ENCODE measurements at places on chromosomes 2 and 18.

GRCh38 chr2:47093626-47094025 lies 61.5 kb downstream of the STPG4 start:
- no peak for DNase-seq

- DNase-seq = no peak
Measured at GRCh38 chr2:1011006-1011405, 60.4 kb downstream of the SNTG2 start.

DNA sequence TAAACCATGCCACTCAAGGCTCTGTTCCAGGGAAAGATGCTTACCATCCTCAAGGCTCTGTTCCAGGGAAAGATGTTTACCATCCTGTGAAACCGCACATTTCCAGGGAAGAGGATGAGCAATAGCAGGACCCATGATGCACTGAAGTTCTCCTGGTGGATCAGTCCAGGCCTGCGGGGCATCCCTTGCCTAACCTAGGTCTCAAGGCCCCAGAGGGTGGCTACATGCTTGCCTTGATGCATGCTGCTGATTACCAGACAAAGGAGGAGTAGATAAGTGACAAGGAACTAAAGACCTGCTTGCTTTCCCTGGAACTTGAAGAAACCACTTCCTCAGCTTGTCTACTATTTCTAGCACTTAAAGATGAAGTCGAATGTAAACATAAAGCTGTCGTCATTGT lies 111.0 kb upstream of the LINC00305 start:
- no peak for DNase-seq

- no peak for DNase-seq
Measured at GRCh38 chr2:119943058-119943457, 69.8 kb upstream of the EPB41L5 start.

DNA sequence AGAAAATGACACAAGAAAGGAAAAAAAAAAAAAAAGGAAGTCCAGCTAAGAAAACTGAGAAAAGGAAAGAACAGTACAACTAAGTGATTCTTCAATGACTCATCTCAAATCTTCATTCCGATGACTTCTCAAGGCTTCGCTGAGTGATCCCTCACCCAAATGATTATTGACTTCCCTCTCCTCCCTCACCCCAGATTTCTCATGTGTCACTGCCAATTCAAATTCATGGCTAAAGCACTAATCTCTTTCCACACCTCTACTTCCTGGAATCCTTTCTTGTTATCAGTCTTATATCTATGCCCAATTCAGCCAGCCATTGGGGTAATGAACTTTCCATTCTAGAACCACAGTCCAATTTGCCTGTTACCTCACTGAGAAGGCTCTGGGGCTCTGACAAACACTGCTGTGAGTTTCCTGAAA lies 7.2 kb upstream of the ABCB11 start:
- DNase-seq = no peak

- no peak for DNase-seq
Measured at GRCh38 chr2:98487806-98488189, 43.1 kb downstream of the INPP4A start.

GRCh38 chr18:49011291-49011746 lies 60.6 kb upstream of the SMAD7 start:
- no peak for DNase-seq

GRCh38 chr18:2535419-2535910 lies 35.8 kb downstream of the METTL4 start:
- no peak for DNase-seq

All from left lobe of liver (tissue), 2 donors.